ENCODE measurements at places on chromosomes 2 and 18.

DNA sequence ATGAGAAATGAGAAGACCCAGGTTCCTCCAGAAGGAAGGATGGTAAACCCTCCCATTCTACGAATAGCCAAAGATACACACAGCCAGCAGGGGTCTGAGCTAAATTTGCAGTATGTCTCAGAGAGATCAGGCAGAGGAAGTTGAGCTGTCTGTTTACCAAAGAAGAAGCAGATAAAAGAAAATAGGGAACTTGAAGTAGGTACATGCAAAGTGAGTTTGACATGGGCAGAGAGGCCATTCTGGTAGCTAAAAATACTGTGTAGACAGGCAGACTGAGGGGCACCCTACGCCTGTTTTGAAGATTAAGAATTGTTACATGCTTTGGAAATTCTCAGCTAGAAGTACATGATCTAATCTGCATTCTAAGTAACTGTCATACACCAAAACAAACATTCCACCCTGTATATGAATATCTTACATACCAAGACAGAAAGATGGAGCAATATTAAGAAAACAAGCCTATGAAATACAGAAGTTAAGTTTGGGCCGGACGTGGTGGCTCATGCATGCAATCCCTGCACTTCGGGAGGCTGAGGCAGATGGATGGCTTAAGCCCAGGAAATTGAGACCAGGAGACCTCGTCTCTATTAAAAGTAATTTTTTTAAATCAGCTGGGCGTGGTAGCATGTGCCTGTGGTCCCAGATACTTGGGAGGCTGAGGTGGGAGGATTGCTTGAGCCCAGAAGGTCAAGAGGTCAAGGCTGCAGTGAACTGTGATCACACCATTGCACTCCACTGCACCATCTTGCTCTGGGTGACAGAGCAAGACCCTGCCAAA, 157.9 kb downstream of the ANKRD44 start:
- DNase-seq = peak; percentile 19

- no peak for DNase-seq
Observed at GRCh38 chr2:201950606-201951005, 83.0 kb upstream of the FZD7 start.

GRCh38 chr2:69676146-69676545, 32.6 kb upstream of the AAK1 start:
- no peak for DNase-seq

DNA sequence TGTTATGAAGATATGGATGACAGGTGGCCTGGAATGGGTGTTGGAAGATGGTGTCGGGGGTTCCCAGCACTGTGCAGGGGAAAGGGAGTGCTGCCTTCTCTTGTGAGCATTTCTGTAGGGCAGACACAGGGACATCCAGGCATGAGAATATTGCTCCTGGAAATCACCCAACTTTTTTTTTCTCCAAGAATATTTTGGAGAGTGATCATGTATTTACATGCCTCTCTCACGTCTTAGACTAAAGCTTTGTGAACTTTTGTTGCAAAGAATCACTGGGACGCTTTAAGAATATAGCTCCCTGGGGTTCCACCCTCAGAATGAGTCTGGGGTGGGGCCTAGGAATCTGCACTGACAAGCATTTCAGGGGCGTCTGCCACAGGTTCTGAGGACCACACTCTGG, 68.7 kb downstream of the VWA3B start:
- DNase-seq = no peak

DNA sequence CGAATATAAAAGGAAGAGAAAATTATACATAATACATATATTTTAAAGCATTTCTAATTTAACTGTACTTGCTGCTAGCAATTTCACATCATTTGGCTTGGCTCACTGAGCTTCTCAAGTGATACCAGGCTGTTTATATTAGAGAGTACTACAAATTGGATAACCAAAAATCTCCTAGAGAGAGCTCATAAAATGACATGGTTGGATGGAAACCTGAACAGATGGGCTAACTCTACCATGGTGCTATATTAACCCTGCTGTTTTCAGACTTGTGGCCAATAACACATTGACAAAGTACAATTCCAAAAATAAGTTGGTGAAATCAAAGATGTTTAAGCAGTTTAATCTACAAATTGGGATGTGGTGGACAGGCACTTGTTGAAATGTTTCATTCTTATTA, 364.4 kb upstream of the GCFC2 start:
- no peak for DNase-seq

GRCh38 chr2:113181258-113182051, 7.7 kb downstream of the PSD4 start:
- no peak for DNase-seq

- DNase-seq = no peak
Observed at GRCh38 chr2:56456791-56457190, 273.0 kb downstream of the CCDC85A start.

DNA sequence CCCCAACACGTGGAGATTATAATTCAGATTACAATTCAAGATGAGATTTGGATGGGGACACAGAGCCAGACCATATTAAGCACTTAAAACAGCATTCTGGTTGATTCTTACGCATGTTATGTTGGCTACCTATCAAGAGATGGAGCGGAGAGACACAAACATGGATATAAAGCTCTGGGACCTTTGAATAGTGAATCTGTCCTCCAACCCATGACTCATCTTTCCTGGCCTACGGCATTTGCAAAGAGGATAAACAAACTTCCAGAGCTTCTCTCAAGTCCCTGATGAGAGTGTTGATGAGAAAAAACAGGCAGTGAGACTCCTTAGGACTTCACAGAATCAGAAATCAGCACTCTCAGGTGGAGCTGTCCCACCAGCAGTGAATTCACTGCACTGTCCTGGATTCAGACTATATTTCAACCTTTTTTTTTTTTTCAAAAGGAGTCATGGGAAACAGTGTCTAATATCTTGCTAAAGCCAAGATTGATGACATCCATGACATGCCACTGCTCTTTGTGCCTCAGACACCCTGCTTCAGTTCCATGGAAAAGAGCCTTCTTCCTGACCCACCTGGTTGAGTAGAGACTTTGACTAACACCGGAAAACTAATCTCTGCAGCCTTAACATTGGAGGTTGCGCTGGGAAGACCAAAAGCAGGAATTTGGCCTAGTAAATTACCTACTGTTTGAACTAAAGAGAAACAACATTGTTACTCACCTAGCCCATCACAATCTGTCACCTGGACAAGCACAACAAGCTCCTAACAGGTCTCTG, 62.1 kb upstream of the NPAS2 start:
- DNase-seq = peak; percentile 86

- DNase-seq = no peak
Observed at GRCh38 chr2:217610401-217610814, 392.4 kb downstream of the TNS1 start.

DNA sequence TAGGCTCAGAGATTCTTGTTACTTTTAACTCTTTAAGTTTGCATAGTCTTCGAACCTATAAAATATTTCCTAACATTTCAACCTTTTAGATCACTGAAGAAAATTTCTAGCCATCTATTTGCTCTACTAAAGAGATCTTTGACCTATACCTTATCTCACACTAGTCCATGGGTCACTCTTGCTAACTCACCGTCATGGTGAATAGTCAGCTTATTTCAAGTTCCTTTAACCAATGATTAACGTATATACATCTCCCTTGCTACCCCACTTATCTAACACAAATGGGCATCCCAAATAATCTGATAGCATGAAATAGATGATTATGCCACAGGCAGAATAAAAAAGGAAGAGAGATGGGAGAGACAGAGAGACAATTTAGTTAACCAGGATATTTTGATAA, 303.1 kb downstream of the GPD2 start:
- no peak for DNase-seq

- no peak for DNase-seq
Observed at GRCh38 chr2:10223932-10224720, 78.6 kb upstream of the HPCAL1 start.

DNA sequence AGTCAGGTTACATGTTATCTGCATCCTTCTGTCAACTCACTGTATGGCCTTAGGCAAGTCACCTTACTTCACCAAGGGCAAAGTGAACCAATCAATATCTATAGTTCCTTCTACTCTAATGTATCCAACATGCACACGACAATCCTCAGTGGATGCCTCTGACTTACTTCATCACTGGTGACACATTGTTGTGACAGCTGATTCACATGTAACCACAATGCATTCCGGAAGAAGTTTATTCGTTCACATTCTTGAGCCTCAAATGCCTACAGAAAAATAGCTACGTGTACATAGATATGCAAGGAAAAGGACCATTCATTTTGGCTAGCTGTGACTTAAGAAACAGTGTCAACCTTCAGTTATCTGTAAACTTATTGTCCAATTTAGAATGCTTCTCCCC, 26.3 kb upstream of the EPG5 start:
- DNase-seq = peak; percentile 83
